Caki2 (cell line): ENCODE measurements at places on chromosomes 6 and 20.

- DNase-seq: no peak
Observed at GRCh38 chr20:25064561-25065071, 6.7 kb upstream of the ACSS1 start.

DNA sequence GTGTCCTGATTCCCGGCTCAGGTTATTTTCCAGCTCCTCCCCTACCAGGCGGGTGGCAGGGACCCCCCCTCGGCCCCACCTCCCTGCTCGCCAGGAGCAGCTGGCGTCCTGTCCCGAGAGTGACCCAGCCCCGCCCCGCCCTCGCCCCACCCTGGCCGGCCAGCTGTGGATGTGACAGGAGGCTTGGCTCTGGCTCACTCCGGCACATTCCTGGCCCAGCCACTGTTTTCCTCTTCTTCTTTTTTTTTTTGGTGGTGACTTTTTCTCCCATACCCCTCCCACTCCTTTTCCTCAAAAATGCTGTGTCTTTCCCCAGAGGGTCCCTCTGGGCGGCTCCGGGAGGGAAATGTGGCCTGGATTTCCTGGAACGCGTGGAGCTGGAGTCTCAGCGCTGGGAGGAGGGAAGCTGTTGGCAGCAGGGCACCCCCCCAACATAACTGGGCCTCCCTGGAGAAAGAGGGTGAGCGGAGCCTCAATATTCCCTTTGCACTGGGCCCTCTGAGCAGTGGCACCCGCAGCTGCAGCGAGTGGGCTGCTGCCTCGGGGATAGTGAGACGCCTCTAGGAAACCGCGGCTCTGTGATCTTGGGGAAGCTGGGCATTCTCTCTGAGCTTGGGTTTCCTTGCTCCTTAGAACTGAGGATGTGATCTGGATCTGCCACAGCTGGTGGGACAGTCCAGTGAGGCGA lies 28.3 kb upstream of the CSNK2A1 start:
- no peak for DNase-seq

- no peak for DNase-seq
Observed at GRCh38 chr20:40359131-40359912, 329.7 kb downstream of the MAFB start.

DNA sequence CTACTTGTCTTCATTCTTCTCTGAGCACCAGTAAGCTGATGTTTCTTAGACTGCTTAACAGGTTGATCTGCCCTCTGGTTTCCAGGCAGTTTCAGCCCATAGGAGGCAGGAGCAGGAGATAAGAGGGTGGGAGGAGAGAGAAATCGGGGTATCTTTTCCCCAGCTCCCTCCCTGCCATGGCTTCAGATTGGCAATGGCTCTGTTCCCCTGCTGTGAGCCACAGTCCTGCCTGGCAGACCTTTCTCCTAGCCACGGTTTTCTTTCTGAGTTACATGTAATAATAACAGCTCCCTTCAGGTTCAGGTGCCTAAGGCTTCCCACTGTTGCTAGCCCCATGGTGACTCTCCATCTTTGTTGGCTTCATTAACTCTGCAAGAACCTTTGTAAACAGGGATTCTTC lies 115.3 kb downstream of the CD83 start:
- DNase-seq: no peak

GRCh38 chr6:77447254-77447653 lies 16.0 kb downstream of the HTR1B start:
- no peak for DNase-seq

- DNase-seq: no peak
Observed at GRCh38 chr6:64890609-64891008, 816.4 kb downstream of the EYS start.

DNA sequence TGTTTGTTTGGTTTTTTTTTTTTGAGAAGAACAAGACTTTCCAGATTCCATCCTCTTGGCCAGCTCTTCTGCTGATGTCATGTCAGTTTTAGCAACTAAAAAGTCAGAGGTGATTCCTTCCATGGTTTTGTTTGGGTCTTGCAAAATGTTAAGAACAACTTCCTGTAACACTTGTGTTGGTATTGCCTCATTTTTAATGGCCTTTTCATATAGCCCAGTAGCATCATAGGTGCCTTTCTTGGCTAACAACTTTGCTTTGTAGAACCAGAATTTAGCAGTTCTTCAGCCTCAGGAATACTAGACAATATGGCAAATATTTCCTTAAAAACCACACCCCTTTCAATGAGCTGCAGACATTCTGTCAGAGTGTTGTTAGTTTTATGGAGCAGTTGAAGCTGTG lies 99.5 kb upstream of the SIRPG start:
- no peak for DNase-seq

- DNase-seq: no peak
Observed at GRCh38 chr6:56047931-56048540, 172.6 kb upstream of the BMP5 start.

DNA sequence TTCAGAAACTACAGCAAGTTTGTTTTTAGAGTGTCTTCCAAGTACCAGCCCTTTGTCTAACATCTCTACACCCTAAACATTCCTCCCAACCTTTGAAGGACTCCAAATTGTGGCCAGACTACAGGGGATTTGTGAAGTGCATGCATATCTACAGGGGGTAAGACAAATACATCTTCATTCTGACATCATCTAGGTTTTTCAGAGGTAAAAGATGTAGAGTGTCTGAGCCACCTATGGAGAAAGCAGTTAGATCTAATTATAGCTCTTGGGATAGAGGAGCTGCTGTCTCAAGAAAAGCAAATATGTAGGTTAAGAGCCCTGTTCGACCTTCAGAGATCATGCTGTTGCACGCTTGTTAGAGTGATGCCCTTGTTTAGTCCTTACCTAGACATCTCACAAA lies 617.7 kb upstream of the AGPAT4 start:
- DNase-seq: no peak

DNA sequence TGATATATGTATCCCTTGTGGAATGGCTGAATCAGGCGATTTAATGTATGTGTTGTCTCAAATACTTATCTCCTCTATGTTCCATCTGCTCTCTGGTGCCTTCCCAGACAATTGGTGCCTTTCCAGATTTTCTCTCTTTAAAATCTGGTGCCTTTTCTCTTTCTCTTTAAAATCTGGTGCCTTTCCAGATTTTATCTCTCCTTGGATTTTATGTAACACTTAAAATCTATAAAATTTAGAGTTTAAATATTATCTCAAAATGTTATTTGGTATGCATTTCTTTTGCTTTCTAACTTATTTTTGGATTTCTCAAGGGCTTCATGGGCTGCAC lies 116.3 kb downstream of the KIF13A start:
- DNase-seq: no peak

DNA sequence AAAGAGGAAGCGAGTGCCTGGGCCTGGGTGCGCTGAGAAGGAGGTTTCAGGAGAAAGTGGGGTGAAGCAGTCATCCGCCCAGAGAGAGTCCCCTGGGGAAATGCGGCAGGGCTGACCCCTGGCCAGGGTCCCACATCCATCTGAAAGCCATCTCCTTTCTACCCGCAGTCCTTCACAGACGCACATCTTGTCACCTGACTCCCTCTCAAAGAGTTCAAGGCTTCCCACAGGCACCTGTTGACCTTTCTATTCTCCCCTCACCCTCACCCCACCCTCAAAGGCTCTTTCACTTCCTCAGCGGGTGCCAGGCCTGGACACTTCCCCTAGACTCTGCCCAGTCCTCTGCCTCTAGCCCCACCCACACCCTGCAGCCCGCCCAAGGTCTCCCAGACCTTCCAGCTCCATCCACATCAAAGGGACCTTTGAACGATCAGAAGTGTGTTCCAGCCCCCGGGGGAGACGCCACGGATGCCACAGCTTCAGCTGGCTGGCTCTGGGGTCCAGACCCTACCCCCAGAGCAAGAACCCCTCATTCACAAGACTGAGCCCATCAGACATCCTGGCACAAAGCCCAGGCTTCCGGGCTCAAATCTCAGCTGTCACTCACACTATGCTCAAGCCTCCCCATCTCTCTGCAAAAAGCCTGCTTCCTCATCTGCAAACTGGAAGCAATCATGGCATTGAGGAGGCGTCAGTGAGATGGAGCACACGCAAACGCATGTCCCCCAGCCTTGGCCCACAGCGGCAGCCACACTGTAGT lies 2.1 kb downstream of the CTSZ start:
- no peak for DNase-seq

DNA sequence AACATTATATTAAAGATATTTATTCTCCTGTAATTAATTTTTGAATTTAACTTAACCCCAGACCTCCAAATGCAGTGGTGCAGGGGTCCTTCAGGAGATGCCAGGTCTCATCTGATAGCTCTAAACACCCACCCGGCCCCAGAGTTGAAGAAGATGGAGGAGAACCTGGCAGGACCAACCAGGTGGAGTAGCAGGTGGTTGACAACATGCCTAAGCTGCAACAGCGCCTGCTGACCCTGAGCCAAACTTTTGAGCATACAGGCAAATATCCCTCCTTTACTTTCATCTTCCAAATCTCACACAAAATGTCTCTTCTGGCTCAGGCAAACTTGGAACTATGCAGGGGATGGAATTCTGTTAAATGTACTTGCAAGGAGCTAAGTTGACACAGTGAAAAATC lies 145.3 kb upstream of the TCF21 start:
- no peak for DNase-seq
